ENCODE measurements at places on chromosomes 11 and 22.

GRCh38 chr11:19283991-19284390 is 43.2 kb upstream of the E2F8 start:
- no peak for DNase-seq

- no peak for DNase-seq
These were observed 50.5 kb downstream of the CLTCL1 start for GRCh38 chr22:19240813-19241592.

GRCh38 chr11:66509131-66509561 is 1.3 kb upstream of the BBS1 start:
- DNase-seq, result no peak

- no peak for DNase-seq
These were observed 51.8 kb downstream of the GALNT18 start for GRCh38 chr11:11569936-11570491.

GRCh38 chr11:69644071-69644961 is 3.4 kb downstream of the CCND1 start:
- DNase-seq, result no peak

GRCh38 chr11:62108971-62109404 is 14.8 kb upstream of the INCENP start:
- no peak for DNase-seq

DNA sequence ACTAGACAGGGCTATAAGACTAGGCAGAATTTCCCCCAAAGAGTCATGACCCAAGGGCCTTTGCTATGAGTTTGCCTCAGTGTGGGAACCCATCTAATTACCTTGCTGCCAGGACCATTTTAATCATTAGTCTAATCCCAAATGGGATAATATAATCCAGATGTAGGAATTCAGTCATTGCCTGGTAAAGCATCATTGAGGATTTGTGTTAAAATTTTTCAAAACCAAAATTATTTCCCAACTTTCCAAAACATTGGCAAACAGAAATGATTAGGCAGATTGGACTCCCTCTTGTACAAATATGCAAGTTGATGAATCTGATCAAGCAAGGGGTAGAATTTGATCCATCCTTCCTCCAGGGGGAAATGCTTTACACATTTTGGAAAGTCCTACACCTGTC is 16.2 kb upstream of the MMP13 start:
- no peak for DNase-seq

DNA sequence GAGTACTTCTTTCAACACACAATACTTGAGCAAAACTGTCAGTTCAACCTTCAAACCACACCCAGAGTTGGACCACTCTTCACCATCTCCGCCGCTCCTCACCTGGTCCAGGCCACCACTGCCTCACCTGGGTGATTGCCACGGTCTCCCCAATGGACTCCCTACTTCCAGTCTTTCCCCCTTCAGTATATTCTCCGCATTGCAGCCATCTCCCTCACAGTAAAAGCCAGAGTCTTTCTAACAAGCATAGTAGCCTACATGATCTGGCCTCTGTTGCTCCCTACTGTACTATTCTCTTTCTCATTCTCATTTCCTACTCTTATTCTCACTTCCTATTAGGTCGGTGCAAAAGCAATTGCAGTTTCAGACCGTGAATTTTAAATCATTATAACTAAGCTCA is 28.5 kb downstream of the AASDHPPT start:
- no peak for DNase-seq

GRCh38 chr11:2569731-2570210 is 125.0 kb downstream of the KCNQ1 start:
- DNase-seq, result no peak

GRCh38 chr22:35426801-35427140 is 26.8 kb downstream of the MCM5 start:
- DNase-seq, result no peak
